Activated T-helper 9 cell treated with anti-CD3 and anti-CD28 coated beads, Interleukin-2, amount 50 U/mL, for 16 hours (primary cell): ENCODE measurements at places on chromosomes 3 and 15.

DNA sequence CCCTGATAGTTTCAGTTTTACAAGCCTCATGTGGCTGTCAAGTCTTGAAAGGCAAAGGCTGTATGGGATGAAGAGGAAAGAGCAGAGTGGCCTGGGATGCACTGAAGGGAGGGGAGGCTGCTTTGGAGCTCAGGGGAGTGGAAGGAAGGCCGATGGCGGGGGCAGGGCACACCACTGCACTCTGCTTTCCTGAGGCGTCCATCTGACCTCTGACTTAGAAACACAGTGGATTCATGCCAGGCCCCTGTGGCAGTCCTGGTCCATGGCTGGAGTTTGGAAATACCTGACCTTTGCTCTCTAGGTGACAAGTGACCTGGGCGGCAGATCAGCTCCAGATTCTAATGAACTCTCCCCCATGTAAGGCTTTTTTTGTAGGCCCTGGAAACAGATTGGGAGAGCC, 19.0 kb downstream of the FAH start:
- no peak for DNase-seq

GRCh38 chr3:64405211-64405835, 180.1 kb upstream of the PRICKLE2 start:
- DNase-seq: no peak

GRCh38 chr3:45942051-45942825, 1.0 kb upstream of the CXCR6 start:
- no peak for DNase-seq

DNA sequence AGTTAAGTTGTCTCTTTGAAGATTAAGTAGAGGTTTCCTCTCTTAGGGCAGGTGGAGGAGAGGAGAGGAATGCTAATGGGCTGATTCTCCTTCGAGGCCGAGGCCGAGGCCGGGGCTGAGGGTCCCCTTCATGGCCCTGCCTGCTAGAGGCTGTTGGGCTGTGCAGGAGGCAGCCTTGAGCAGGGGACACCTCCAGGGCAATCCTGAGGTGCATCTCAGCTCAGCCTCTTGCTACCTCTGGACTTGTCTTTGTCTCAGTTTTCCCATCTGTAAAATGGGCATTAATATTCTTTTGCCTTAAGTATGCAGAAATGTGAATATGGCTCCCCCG, 97.7 kb upstream of the PRR20G start:
- DNase-seq: no peak

GRCh38 chr3:51722362-51722761, 15.5 kb downstream of the GRM2 start:
- no peak for DNase-seq

DNA sequence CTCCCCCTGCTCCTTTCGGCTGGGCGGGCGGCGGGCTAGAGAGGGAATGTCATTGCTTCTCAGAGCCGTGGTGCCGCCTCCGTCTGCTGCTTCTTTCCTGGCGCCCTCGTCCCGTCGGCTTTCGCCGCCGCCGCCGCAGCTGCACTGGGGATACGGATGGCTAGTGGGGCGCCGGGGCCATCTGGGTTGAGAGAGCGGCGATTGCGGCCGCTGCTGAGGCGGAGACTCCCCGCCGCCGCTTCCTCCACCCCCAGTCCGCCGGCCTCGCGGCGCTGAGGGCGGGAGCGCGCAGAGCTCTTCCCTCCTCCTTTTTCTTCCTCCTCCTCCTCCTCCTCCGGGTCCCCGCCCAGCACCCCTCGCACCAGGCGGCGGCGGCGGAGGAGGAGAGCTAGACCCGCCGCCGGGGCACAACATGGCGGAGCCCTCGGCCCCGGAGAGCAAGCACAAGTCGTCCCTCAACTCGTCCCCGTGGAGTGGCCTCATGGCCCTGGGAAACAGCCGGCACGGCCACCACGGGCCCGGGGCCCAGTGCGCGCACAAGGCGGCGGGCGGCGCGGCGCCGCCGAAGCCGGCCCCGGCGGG, at the start of gene STT3B:
Gene STT3B, plus strand, starts transcription at position 339 of the 582 bp plus-strand sequence. Its CDS starts 74 bp downstream, at position 413.
- peak; percentile 76 for DNase-seq

GRCh38 chr3:43094381-43094780, 11.5 kb downstream of the POMGNT2 start:
- DNase-seq: no peak

DNA sequence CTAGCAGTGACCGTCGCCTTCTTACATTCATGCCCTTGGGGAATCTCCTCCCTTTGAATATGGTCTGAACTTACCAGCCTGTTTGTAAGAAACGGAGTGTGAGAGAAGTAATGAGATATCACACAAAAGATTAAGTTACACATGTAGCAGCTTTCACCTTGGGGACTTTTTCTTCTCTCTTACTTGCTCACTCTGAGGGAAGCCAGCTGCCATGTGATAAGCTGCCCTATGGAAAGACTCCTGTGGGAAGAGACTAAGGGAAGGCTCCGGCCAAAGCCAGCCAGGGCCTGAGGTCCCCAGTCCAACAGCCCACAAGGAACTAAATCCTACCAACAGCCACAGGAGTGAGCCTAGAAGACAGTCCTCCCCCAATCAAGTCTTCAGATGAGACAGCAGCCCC, 190.4 kb upstream of the TSC22D2 start:
- DNase-seq: no peak

- no peak for DNase-seq
Measured at GRCh38 chr15:54197995-54198394, 219.8 kb downstream of the UNC13C start.

DNA sequence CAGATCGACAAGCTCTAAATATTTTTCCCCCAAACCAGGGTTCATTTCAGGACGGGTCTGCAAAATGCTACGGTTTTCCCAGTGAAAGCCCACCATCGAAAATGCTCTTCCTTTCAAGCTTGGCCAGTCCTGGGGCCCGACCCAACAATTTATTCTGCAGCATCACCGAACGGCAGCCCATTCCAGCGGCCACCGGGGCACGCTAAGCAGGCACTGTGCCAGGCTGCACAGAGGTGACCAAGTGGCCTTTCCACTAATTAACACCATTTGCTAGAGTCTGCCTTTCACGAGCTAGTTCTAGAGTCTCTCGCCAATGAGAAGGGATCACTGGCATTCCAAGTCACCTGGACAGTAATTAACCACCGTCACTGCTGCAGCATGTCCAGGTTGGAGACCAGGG, 14.4 kb downstream of the RGMA start:
- DNase-seq: no peak

DNA sequence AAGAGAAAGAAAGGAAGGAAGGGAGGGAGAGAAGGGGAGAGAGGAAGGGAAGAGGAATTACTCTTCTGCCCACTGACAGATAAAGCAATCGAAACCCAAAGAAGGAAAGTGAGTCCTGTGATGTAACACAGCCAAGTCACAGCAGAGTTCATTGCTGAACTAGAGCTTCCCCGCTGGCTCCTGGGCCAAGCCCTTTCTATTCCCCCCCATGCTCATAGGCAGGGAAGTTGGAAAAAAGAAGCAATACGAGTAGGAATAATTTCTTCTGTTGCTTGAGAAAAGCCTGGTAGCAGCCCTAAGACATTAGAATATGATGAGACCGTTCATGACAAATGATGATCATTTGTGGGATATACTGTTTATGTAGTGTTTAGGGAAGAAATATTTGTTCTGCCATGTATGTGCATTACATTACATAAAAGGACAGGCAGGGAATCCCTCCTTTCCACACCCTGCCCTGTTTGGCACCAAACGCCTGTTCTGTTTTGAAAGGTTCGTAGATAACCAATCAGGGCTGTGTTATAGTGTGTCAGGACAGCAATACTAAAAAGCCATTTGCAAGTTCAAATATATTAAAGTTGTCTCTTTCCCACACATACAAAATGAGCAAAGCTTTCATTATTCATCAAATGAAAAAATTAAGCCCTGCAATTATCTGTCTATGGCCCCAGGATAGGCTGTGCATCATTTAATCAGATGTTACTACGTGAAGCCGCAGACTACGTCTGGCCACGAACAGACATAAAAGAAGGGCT, 111.0 kb upstream of the TRPM1 start:
- DNase-seq: no peak

DNA sequence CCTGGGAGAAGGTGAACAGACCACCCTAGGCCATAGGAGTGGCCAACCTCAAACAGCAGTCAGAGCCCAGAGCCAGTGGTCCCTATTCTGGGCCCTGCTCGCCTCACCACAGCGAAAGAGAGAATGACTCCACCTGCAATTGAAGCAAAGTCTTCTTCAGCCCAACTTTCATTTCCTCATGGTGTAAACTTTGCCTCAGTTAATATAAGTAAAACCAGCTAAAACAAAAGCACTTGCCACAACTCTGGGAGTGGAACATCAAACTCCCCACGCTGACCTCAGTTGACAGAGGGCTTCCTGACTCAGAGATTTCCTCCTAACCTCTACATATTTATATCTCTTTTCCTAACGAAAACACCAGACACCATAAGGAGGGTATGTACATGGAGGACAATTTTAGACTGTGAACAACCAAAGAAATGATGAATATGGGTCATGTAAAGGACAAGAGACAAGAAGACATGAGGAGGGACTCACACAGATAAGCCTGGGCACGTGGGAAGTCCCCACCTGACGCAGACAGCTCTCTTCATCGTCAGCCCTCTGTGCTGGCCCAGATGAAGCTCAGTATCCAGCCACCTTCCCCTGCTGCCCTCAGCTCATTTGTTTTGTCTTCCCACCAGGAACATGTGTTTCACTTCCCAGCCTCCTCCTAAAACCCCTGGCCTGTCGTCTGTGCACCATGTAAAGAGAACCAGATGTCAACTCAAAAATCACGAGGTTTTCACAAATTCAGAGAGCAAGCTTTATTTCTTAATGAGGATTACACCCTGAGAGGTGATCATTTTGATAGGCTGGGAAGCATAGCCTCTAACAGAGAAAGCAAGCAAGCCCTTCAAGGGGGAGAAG, 140.9 kb downstream of the KCNMB2 start:
- DNase-seq: no peak
